CD8-positive, alpha-beta memory T cell (primary cell): ENCODE measurements at places on chromosomes 11 and 22. TPM values are rescaled to one million over a fixed set of nuclear protein-coding genes. Genes with fewer than 3 reads are reported as not detected.

Gene CHRM1
- not detected for total RNA-seq

Gene CABP4
- 0.28 TPM for total RNA-seq

Gene UPK3A
- total RNA-seq: not detected

GRCh38 chr11:27705873-27706820, 5.9 kb upstream of the BDNF start:
- DNase-seq: no peak

DNA sequence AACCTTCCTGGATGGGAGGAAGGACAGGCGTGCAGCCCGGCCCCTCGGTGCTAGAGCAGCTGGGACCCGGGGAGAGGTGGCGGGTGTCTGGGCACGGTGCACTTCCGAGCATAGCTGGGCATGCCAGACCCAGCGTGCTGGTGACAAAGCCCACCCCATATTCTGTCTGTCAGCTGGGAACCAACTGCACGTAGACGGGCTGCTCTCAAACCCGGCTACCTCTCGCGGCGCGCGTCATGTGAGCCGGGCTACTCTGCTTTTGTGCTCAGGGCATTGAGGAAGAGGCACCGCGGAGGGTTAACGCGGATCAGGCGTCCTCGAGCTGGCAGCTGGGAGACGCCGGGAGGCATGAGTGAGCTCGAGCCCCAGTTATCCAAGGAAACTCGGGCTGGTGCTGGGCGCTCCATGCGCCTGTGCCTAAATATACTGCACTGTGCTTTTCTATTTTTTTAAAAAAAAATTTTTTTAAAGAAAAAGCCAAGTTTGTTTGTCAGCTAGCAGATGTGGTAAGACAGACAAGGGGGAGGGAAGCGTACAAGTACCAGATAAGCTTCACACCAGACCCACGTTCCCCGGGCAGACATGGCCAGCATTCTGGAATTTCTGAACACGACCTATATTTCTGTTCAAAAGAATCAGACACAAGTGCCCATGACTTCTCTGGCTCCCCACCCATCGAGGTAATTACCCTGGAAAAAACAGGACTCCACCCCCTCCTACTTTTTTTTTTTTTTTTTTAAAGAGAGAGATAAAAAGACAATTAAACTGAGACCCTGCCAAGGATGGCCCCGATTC, 425.6 kb downstream of the SHANK2 start:
- no peak for DNase-seq

DNA sequence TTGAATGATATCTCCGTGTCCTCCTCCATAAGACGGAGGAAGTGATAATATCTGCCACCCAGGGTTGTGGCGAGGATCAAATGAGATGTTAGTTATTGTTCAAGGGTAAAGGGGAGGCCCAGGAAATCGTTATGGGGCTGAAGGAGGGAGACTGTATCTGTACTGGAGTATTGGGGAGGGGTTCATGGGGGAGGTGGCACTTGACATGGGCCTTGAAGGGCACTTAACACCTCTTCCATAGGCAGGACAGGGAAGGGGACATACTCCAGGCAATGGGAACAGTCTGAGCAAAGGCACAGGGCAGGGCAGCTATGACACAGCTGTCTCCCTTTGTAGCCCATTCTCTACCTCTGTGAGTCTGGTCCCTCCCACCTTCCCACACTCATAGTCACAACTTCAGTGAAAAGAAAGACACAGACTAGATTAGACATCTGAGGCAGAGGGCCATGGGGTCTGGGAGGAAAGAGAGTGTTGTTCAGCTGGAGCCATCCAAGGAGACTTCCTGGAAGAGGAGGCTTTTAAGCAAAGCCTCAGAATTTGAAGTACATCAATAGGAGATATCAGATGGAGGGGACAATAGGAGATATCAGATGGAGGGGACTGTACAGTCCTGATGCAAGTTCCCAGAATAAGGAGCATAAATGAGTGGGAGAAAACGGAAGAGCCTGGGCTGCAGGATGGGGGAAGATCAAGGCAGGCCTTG, 15.8 kb upstream of the DGKZ start:
- no peak for DNase-seq

DNA sequence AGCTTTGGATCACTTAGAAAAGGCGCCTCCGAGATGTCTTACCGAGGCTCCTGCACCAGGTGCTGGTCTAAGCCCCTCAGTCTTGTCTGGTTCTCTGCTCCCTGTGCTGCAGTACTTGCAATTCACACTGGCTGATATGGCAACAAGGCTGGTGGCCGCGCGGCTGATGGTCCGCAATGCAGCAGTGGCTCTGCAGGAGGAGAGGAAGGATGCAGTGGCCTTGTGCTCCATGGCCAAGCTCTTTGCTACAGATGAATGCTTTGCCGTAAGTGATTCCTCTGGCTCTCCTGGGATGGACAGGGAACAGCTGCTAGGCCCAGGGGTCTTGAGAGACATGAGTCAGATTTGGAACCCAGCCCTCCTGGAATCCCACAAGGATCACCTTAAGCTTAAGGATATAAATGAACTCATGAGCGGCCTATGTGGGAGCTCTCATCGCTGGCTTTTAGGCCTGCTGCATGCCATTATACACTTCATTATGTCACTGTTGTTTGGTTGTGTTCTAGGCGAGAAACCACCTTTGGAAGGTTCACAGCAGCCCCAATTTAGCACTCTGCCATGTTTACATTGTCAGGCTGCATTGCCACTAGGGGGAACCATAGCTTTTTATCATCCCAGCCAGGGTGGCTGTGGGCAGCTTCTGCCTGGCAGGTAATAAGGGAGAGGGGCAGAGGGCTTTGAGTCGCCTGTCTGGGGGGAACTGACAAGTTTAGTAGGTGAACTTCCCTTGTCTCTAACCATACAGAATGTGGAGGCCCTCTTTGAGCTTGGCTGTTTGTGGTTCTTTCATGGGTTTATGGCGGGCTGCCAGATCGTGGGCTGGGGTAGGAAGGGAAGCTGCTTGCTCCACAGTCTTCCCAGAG, 8.5 kb downstream of the ACAD8 start:
- peak; percentile 28 for DNase-seq

DNA sequence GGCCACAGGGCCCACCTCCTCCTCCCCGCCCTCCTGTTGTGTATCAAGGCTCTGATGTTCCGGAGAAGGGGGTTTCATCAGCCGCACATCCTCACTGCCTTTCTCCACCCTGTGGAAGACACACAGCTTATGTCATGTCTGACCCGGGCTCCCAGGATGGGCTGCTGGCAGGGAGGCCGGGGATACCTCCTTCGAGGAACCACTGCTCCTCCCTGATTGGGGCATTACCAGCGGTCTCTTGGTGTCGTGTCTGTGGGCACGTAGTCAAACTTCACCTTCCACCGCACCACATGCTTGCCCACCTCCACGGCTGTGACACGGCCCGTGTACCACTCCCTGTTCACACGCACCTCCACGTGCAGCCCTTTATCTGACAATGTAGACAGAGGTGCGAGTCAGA, 35.9 kb downstream of the MORC2 start:
- DNase-seq: no peak

DNA sequence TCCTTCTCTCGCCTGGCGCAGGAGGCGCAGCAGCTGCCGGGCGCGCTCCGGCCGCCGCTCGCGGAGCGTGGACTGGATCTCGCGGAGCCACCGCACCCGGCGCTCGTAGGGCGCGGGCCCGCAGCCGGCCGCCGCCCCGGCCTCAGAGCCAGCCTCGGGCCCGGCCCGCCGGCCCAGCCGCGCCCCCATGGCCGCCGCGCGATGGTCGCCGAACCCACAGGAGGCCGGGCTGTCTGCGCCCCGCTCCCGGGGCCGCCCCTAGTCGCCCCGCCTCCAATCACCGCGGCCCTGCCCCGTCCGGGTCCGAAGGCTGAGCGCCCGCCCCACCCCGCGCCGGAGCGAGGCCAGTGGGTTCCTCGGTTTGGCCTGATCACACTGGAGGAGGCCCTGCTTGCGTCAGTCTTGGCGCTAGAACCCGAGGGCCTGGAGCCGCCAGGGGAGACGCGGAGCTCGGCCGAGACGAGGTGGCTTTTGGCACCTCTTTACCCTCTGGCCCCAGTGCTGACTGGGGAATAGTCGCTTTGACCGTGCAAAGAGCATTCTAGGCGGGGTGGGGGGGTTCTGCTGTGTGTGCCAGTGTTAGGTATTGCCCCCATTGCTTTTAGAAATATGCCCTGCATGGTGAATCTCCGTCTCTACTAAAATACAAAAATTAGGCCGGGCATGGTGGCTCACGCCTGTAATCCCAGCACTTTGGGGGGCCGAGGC, at the start of gene LRRC75B:
Gene LRRC75B, minus strand, starts transcription at position 223 of the 708 bp plus-strand sequence. Its CDS starts 34 bp downstream, at position 189.
- no peak for DNase-seq

- DNase-seq: no peak
Observed at GRCh38 chr22:47739291-47740015, 977.0 kb downstream of the TBC1D22A start.

- peak; percentile 34 for DNase-seq
Observed at GRCh38 chr11:34997952-34998528, 81.6 kb downstream of the PDHX start.

DNA sequence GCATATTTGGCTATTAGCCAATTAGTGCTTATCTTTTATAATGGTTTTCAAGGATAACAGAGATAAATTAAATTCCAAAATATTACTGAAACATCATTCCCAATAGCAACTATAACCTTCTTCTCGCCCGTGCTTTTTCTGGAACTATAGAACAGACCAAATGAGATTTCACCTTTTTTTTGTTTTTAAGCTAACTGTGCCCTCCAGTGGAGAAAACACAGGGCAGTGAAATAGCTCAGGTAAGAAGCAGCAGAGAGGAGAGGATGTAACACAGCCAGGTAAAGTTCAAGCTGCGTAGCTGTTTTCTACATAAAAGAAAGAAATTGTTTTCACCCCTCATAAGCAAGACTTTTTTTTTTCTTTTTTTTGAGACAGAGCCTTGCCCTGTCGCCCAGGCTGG, 28.2 kb downstream of the HSD17B12 start:
- DNase-seq: no peak

- DNase-seq: no peak
Observed at GRCh38 chr11:98115873-98116272, 904.9 kb upstream of the CNTN5 start.

- no peak for DNase-seq
Observed at GRCh38 chr11:92829121-92829520, 140.3 kb upstream of the MTNR1B start.

GRCh38 chr11:38766796-38767195, 2168.8 kb upstream of the RAG2 start:
- no peak for DNase-seq

DNA sequence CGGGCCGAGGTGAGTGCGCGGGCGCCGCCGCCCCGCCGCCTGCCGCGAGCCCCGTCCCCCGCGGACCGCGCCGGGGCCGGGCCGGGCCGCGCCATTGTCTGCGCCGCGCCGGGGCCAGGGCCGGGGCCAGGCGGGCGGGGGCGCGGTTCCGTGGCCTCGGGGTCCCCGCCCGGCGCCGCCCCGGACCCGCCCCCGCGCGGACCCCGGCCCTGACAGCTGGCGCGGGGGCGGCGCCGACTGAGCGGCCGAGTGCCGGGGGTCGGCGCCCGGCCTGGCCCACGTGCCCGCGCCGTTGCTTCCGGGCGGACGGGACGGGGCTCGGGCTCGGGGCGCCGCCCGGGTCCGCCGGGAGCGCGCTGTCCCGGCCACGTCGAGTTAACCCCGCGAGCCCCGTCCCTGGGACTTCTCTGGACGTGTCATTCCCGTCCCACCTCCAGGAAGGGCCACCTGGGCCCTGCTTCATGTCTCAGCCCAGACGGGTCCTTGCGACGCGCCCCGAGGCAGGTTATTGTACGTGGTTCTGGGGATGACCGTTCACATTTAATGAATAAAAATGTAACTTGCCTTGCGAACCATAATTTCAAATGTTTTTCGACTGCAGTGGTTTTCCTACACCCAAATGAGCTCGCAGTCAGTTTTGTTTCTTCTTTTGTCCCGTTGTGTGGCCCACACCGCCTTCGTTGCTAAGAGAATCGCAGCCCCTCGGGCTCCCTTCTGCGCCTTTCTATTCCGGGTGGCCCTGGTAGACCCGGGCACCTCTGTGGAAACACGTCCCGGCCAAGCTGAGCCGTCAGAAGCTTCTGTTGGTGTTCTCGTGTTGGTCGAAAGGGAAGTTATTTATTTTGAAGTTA, 562 bp downstream of the ZBED4 start:
- no peak for DNase-seq

GRCh38 chr22:46066691-46067090, 83.6 kb upstream of the PPARA start:
- DNase-seq: peak; percentile 22

DNA sequence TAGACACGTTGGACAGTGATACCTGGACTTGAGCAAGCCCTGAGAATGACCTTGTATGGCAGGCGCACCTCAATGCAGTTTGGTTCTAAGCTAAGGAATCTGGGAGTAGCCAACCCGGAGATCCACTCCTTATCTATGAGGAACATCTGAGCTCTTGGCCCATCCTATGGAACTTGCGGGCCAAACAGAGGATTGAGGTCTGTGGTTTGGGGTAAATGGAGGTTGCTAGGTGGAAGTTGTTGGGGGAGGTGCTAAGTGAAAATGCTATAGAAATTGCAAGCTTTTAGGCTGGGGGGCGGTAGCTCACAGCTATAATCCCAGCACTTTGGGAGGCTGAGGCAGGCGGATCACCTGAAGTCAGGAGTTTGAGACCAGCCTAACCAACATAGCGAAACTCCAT, 8.9 kb downstream of the GDPD5 start:
- no peak for DNase-seq

GRCh38 chr11:61762798-61763197, 10.4 kb downstream of the MYRF start:
- DNase-seq: no peak

- DNase-seq: no peak
Observed at GRCh38 chr22:24393848-24394247, 33.6 kb upstream of the ADORA2A start.

GRCh38 chr11:13318498-13319295, 41.1 kb downstream of the BMAL1 start:
- DNase-seq: no peak

DNA sequence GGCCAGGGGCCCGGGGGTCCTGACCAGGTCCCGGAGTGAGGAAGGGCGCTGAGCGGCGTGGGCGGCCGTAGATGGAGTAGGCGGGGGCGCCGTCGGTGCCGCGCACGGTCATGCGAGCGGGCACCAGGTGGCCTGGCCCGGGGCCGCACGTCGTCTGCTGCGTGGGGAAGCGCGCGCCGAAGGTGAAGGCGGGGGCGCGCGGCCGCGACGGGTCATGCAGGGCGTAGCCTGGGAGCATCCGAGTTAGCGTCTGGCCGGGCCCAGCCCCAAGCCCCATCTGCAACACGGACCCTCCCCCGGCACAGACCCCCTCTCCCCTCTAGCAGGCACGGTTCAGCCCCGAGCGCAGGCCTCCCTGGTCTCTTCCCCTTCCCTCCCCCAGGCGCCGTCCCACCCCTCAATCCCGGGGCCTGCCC, 1.7 kb upstream of the TYMP start:
- peak; percentile 79 for DNase-seq

DNA sequence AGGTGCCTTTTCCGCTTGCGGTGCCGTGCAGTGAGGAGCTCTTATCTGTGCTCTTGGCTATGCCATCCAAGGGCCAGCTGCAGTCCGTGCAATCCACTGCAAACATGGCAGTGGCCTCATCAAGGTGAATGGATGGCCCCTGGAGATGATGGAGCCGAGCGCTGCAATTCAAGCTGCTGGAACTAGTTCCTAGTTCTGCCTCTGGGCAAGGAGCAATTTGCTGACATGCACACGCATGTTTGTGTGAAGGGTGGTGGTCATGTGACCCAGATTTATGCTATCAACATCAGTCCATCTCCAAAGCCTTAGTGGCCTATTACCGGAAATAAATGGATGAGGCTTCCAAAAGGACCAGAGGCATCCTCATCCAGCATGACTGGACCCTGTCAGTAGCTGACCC, 3.1 kb upstream of the EHD1 start:
- no peak for DNase-seq
